ENCODE measurements at places on chromosomes 1 and 21.
A peak's percentile ranks its signal among the peaks of the same experiment; 100 is the strongest.

DNA sequence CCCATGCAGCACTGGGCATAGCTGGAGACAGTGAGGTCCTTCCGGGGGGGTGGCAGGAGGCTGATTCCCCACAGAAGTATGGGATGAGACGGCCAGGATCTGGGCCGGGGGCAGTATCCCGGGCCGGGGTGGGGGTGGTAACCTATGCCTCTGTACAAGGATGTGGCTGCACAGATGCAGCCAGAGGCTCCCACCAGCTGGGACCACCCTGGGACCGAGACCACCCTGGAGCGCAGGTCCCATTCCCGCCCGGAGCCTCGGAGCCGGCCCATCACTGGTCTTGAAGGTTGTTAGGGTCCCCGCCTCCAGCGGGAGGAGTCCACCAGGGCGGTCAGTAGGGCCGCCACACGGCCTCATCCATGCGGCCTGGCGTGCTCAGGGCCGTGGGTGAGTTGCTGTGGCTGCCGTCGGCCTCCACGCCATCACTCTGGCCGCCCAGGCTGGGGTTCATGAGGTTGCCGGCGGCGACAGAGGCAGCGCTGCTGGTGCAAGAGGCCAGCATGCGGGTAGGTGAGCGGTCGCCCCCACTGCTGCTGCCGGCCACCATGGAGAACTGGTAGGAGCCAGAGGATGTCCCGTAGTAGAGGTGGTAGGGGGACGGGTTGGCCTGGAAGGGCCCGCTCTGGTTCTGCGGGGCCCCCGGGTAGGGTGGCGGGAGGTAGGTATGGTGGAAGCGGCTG is 28.1 kb downstream of the RUNX3 start:
- no peak for DNase-seq

GRCh38 chr1:234994436-234995295 is 134.0 kb downstream of the TOMM20 start:
- DNase-seq = no peak

DNA sequence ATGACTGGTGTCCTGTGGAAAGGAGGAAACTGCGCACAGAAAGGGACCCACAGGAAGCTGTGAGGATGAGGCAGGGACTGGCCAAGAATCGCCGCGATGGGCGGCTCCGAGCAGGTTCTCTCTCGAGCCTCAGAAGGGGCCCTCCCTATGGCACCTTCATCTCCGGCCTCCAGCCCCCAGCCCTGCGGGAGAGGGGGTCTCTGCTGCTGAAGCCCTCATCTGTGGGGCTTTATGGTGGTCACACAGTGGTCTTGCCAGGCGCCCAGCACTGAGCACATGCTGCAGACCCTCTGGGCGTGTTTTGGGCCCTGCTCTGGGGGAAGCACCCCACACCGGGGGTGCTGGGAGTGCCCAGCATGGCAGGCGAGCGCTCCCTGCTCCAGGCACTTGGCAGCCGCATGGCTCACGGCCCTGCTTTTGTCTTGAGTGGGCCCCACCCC is 86.6 kb upstream of the ACTRT2 start:
- no peak for DNase-seq

DNA sequence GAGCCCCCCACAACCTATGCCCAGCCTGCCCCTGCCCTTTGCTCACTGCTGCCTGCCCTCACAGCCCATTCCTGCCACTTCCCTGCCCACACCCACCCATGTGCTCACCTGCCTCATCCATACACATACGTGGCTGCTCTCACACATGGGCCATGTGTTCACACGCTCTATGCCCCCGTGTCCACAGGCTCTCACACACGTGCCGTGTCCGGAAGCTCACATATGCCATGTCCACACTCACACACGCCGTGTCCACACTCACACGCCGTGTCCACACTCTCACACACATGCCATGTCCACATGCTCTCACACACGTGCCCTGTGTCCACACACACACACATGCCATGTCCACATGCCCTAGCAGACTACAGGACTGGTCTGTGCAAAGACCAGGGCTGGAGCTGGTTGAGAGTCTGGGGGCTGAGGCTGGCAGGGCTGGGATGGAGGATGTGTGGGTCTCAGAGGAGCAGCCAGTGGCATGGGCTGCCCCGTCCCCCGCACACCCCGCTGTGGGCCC is 583 bp upstream of the RNF223 start:
- DNase-seq = no peak

GRCh38 chr1:184283999-184284398 is 102.8 kb upstream of the C1orf21 start:
- no peak for DNase-seq

DNA sequence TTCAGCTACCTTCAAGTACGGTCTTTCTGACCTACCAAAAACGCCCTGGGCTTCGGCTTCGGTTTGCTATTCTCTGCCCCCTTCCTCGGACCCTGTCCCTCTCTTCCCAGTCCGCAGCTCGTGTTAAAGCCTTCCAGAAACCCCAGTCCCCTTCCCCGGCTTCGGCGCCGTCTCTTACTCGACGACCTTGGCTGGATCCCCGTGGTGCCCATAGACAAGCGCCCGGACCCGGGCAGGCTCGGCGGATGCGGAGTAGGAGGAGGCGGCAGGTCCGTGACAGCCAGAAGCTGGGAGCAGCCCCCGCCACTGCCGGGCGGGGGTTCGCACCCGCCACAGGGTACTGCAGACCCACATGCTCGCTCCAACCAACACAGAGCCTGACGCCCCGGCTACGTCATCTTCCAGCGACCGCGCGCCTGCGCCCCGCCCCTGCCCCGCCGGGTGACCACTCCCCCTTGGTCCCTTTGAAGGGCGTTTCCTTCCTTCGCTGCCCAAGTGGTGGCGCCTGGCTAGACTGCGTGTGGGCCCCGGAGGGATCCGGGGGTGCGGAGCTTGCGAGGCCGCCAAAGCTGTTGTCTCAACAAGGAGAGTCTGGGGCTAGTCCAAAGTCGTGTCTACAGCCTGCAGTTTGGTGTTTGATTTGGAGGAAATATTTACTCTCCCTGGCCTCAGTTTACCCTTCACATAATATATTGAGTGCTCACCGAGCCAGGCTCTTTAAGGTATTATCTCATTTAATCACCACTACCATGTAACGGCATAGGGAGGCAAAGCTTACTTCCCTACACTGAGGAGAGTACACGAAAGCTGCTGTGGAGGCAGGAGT is at the start of gene MECR:
TSS of gene MECR (minus strand) at position 382 of the 826 bp plus-strand sequence. CDS start at position 354, 28 bp downstream.
- peak; percentile 90 for DNase-seq
